ENCODE measurements at places on chromosomes 7 and 10. TPM values are rescaled to one million over a fixed set of nuclear protein-coding genes. Genes with fewer than 3 reads are reported as not detected.
A peak's percentile ranks its signal among the peaks of the same experiment; 100 is the strongest.

- peak; percentile 98 for DNase-seq
Observed at GRCh38 chr10:100529475-100530298, at the start of gene NDUFB8. Gene NDUFB8 (minus strand): TSS chr10:100529871. CDS start chr10:100529851, 20 bp downstream.

DNA sequence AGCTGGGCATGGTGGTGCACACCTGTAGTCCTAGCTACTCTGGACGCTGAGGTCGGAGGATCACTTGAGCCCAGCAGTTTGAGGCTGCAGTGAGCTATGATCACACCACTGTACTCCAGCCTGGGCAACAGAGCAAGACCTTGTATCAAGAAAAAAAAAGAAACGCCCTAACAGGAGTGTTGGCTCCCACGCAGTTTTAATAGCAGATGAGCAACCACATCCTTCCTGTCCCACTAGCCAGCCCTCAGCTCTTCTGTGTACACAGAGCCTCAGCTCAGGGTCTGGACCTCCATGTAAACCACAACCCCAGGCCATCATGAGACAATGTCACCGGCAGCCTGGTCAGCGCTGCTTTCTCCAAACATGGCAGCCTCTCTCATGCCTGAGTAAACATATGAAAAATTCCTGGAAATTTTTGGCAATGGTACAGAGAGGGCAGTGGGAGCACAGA lies 108.2 kb downstream of the PIP4K2A start:
- DNase-seq: no peak

DNA sequence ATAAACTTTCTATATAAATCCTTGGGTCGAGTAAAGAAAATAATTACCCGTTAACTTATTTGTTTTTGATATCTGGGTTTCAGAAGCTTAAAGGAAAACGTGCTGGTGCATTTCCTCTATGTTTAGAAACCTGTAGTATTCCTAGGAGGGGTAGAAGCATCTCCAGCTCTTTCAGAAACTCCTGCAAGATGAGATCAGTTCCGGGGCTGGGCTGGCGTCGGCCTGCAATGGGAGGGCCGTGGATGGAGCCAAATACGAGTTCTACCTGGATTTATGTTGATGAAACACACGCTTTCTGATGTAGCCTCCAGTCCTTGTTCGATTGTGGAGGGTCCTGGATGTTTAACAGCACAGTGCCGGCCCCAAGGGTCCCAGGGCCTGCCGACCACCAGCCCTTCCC lies 35.8 kb upstream of the DIP2C start:
- no peak for DNase-seq

DNA sequence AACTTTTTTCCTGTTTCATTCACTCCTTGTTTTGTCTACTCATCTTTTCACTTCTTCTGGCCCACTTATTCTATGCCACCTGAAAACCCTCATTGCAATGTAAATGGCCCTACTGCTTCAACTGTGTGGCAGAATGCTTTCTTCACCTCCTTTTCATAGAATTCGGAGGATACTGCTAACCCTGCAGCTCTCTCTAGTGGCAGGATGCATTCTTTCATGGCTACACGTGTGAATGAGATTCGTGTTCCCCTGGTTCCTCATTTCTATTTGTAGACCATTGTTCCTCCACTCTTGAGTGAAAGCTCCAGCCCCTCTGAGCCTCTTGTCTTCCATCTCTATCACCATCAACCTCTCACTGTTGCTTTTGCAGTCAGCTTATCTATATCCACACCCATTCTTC lies 20.9 kb upstream of the CYP26C1 start:
- DNase-seq: no peak

- no peak for DNase-seq
Observed at GRCh38 chr7:34889951-34890350, 147.3 kb downstream of the DPY19L1 start.

- no peak for DNase-seq
Observed at GRCh38 chr7:158377800-158378623, 209.6 kb downstream of the PTPRN2 start.

GRCh38 chr10:53754596-53755250 lies 982.1 kb upstream of the MBL2 start:
- no peak for DNase-seq

DNA sequence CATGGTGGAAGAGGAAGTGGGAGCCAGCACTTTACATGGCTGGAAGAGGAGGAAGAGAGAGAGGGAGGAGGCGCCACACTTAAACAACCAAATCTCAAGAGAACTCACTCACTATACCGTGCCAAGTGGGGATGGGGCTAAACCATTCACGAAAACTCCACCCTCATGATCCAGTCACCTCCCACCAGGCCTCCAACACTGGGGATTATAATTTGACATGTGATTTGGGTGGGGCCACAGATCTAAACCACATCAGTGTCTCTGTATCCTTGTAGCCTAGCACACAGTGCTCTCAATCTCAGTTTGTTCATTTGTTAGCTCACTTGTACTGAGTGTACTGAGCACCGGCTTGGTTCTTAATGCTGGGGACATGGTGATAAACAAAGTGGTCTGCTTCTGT lies 228.3 kb downstream of the BUB3 start:
- no peak for DNase-seq

DNA sequence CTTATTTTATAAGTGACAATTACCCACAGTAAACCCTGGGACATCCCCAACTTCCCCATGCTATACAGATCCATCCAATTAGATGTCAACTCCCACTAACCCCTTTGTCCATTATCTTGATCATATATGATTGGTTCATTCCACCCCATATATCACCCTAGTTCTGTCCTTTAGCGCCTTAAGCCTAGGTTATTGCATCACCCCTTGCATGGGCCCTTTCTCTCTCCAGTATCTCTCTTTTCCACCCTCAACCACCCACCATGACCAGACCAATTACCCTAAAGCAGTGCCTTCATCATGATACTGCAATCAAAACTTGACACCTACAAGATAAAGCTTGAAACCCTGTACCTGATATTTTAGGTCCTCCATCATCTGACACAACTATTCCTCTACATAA lies 37.9 kb upstream of the GATAD1 start:
- DNase-seq: no peak

- peak; percentile 62 for DNase-seq
Observed at GRCh38 chr10:22438711-22439110, 93.4 kb downstream of the SPAG6 start.

DNA sequence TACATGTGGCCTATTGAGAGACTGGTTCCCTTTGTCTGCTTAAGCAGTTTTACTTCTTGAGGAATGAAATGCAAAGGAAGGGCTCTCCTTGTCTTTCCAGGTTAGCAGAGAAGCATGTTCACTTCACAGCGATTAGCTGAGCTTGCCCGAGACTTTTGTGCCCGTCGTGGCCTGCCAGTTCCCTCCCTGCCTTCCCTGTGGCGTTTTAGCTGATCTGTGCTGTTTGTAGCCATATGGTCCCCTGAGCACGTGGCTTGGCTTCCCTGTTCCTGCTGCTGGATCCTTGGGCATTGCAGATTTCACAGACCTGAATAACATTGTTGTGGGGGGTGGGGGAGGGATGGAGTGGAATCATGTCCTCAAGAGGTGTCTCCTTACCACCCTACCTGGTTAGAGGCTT lies 61.8 kb downstream of the SND1 start:
- DNase-seq: no peak

GRCh38 chr10:120506674-120507073 lies 49.6 kb downstream of the PLPP4 start:
- no peak for DNase-seq

DNA sequence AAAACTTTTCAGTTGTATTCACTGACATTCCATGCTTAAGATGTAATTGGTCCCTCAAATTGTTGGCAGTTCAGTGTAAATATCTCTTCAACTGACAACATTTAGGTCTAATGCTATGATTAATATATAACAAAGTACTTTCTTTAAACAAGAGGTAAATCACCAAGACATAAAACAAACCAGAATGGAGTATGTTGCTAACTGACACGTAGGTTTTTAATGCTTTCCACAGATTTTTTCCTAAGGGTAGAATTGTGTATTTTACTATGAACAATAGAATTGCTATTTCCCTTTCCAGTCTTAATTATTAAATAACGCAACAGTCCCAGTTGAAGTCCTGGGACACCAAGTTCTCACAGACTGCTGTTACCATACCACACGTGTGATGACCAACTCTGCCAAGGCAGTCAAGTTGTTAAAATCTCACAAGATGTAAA lies 4.1 kb downstream of the JCAD start:
- DNase-seq: no peak

GRCh38 chr7:66696774-66697191 lies 43.8 kb upstream of the RABGEF1 start:
- no peak for DNase-seq

- DNase-seq: no peak
Observed at GRCh38 chr7:141122736-141123135, 48.9 kb downstream of the TMEM178B start.

DNA sequence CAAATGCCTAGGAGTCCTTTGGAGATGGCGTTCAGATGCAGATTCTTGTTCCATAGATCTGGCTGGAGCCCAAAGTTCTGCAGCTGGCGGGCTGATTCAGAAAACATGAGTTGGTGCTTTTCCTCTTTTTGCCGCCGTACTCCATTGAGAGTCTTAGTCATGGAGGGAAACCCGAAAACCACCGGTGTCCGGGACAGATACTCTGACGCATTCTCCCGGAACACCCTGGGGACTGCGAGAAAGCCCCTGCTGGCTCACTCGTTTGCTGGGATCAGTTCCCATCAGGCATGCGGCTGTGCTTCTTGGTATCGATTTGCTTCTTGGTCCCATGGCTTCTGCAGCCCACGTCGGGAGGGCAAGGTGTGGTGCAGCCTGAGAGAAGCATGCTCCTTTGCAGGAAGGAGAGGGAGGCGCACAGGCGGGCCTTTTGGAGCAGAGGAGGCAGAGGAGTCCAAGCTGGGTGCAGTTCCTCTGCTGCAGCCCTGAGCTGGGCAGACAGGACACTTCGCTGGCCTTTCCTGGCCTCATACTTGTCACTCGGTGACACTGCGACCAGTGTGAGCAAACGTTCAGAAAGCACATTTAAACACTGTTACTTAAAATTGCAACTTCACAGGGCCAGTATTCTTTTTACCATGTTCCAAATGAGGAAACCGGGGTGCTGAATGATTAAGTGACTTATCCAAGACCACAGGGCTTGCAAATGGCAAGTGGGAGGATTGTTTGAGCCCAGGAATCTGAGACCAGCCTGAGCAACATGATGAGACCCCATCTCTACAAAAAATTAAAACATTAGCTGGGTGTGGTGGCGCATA lies 30.6 kb upstream of the PFKFB3 start:
- DNase-seq: no peak

DNA sequence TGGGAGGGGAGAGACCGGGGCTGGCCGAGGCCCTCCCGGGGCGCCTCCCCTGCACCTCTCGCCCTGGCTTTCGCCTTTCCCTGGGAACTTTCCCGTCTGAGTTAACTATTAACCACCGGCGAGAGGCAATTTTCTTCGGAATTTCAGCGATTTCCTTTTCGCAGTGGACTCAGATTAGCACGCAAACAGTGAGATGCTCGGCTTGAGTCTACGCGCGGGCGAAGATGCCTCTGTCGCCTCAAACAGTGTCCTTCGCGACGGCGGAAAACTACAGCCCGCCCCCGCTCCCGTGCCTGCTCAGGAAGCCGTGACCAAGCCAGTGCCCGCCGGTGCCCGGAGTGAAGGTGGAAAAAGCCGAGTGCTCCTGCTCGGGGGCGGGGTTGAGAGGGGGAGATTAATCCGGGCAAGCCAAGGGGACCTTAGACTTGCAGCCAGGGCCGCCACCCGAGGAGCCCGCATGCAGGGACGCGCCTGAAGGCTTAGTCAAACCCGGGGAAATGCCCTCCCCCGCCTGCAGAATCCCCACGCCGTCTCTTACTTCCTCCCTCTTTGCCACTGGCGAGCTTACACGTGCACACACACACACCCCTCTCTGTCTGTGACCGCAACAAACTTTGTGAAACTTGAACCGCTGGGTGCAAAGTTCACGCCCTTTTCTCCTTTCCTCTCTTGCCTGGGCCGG lies 14.5 kb upstream of the PAX2 start:
- no peak for DNase-seq

- DNase-seq: no peak
Observed at GRCh38 chr10:60031664-60032063, 125.3 kb upstream of the CCDC6 start.

DNA sequence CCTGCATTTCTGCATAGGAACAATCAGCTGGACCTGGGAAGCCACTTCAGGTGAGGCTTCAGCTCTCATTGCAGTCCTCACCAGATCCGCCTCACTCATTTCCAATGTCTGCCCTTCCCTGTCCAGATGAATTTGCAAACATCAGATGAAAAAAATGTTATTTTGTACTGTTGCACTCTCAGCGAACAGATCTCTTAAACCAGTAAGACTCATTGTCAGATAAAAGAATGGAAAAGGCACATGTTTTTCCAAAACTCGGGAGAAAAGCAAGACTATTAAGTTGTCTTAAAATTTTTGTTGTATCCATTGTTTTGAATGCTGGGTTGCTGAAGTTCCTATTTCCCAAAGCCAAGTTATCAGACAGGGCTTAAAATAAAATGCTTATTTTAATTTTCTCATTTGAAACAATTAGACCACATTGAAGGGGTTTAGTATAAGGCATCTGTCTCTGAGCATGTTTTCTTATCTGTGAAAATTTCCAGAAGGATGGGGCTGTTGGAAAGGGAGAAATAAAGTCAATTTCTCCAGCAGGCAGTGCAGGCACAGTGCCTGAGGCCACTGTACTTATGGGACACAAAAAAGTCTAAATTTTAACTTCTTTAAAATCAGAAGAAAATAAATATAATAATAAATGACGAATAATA lies 396.8 kb downstream of the KCNMA1 start:
- DNase-seq: no peak

- DNase-seq: no peak
Observed at GRCh38 chr10:82171899-82172298, 296.9 kb downstream of the NRG3 start.

Gene PALD1
- total RNA-seq: 10.9 TPM

Gene SLC29A4
- total RNA-seq: 4.9 TPM

Gene ZNRF2
- total RNA-seq: 16.9 TPM

Gene POP7
- total RNA-seq: 27.0 TPM

Gene INMT
- total RNA-seq: 176 TPM

Gene PPP1R3C
- 94.4 TPM for total RNA-seq

Gene CLRN3
- not detected for total RNA-seq

Gene MUC12
- not detected for total RNA-seq

Gene AKR1C4
- not detected for total RNA-seq
